ENCODE measurements at places on chromosomes 11 and 22.

DNA sequence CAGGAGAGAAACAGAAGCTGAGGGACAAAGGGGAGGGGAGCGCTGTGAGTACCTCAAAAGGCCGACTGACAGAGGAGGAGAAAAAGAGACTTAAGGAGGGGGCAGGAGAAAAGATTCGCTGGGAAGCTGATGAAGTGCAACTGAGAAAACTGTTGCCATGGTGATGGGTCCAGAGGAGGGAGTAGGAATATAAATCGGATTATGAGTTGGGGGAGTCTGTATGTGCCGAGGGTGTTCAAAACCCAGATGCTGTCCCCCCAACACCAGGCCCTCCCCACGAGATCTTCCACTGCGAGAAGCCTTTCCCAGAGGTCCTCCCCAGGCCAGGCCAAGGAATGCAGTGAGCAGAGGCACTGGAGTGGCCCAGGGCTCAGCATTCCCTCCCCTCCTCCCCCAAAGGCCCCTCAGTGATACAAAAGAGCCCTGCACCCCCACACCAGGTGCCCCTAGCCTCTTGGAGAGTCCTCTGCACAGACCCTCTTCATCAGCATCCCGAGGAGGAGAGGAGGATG lies 13.7 kb upstream of the BCL9L start:
- no peak for DNase-seq
- peaks cover 23% of the 10 kb centered on the region for H3K4me1 ChIP-seq
- no peaks in the 10 kb centered on the region for H3K36me3 ChIP-seq
- H3K4me3 ChIP-seq = peak overlapping the region; percentile 28
- H3K27ac ChIP-seq = no peak overlapping the region

- no peaks in the 10 kb centered on the region for H3K4me1 ChIP-seq
- H3K27ac ChIP-seq = no peak overlapping the region
- no peaks in the 10 kb centered on the region for H3K36me3 ChIP-seq
- DNase-seq = no peak
- H3K27me3 ChIP-seq = no peaks in the 10 kb centered on the region
- H3K4me3 ChIP-seq = no peak overlapping the region
These were observed 333.7 kb downstream of the FAT3 start for GRCh38 chr11:92558323-92558722.

GRCh38 chr22:45978275-45978713 lies 1.3 kb upstream of the WNT7B start:
- H3K27me3 ChIP-seq = peaks cover 60% of the 10 kb centered on the region
- DNase-seq = no peak
- no peak overlapping the region for H3K27ac ChIP-seq
- peaks cover 8% of the 10 kb centered on the region for H3K4me1 ChIP-seq
- no peaks in the 10 kb centered on the region for H3K36me3 ChIP-seq

GRCh38 chr22:19644314-19645223 lies 69.7 kb upstream of the SEPTIN5 start:
- no peaks in the 10 kb centered on the region for H3K4me1 ChIP-seq
- H3K27me3 ChIP-seq = no peaks in the 10 kb centered on the region
- peaks cover 5% of the 10 kb centered on the region for H3K36me3 ChIP-seq
- no peak overlapping the region for H3K4me3 ChIP-seq

DNA sequence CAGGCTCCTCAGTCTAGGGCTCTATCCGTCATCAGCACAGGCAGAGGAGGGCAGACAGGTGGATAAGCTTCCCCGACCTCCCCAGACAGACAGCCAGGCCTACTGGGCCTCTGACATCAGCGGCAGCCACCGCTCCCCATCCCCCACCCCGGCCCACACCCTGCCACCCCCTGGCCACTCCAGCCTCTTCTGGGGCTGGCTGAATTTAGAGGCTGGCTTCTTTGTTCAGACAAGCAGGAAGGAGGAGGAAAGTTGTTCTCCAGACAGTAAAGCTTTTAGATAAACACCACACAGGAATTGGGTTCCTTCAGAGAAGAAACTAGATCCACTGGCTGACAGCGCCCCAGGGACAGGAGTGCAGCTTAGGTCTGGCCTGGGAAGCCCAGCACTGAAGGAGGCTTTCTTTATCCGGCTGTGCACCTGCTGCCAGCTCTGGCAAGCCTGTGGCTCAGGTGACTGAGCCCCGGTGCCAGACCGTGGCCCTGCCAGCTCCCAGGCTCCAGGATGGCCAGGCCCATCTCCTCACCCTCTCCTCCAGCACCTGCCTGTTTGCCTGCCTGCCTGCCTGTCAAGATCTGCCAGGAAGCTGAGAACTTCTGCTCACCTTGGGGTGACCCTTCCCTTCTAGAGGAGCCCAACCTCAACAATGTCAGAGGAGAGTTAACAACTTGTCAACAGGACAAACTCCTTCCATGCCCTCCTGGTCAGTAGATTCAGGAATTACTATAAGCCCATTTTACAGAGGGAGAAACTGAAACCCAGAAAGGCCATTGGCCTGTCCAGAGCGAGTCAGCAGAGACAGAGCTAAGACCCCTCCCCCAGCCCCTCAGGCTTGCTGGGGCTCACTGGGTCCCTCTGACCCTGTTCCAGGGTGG lies 44.0 kb upstream of the KLHL35 start:
- H3K36me3 ChIP-seq = no peaks in the 10 kb centered on the region
- peaks cover 5% of the 10 kb centered on the region for H3K4me1 ChIP-seq
- no peak for DNase-seq
- H3K27ac ChIP-seq = no peak overlapping the region
- H3K4me3 ChIP-seq = no peak overlapping the region
- H3K27me3 ChIP-seq = no peaks in the 10 kb centered on the region

Data from GM23338 (cell line).